Mammary epithelial cell (primary cell): ENCODE measurements at places on chromosomes 4 and X. TPM values are rescaled to one million over a fixed set of nuclear protein-coding genes. Genes with fewer than 3 reads are reported as not detected.

TLR8 gene
- polyA plus RNA-seq, result not detected

GYG2 gene
- polyA plus RNA-seq, result not detected

MAGEE2 gene
- not detected for polyA plus RNA-seq

DNA sequence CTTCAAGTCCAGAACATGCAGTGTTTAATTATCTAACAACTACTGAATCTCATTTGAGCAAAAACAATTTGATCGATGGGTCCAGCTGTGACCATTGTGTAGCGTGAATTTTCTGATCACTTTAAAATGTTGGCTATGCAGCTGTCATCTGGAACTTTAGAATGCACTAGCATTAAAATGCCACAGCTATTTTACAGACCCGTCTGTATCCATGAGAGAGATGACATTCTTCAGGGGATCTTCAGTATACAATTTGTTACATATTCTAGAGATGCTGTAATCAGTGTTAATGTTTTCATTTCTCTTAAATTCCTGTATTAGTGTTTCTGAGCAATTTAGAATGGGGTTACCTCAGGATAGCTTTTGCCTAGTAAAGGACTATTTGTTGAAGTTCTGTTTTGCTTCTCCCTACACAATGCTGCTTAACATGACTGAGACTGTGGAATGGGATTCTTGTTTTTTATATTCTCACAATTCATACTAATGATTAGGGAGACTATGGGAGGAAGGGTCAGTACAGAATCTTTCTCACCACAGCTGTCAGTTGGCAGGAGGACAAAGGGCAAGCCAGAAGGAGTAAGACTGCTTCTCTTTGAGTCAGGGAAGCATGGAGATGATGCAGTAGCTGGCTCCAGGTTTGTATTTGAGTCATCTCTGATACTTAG is 13.2 kb upstream of the CTSO start:
- no peak for DNase-seq

DNA sequence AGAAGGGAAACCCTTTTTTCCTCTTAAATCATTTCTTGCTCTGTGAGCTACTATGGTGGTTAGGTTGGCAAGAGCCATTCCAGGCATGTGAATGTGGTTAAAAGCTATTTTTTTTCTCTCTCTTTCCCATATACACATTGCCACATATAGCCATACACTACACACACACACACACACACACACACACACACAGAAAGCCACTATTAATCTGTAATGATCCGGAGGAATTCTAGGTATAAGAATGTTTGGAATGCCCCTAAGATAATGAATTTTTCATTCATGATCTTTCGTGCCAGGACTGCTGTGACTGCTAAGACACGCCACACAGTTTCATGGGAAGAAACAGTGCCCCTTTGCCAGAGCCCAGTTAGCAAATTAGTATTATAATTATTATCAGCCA is 21.8 kb upstream of the TLL1 start:
- DNase-seq, result no peak

GRCh38 chr4:102665527-102665926 is 95.2 kb downstream of the MANBA start:
- DNase-seq, result peak; percentile 93

GRCh38 chr4:74544655-74545361 is 99.9 kb downstream of the AREG start:
- DNase-seq, result no peak

DNA sequence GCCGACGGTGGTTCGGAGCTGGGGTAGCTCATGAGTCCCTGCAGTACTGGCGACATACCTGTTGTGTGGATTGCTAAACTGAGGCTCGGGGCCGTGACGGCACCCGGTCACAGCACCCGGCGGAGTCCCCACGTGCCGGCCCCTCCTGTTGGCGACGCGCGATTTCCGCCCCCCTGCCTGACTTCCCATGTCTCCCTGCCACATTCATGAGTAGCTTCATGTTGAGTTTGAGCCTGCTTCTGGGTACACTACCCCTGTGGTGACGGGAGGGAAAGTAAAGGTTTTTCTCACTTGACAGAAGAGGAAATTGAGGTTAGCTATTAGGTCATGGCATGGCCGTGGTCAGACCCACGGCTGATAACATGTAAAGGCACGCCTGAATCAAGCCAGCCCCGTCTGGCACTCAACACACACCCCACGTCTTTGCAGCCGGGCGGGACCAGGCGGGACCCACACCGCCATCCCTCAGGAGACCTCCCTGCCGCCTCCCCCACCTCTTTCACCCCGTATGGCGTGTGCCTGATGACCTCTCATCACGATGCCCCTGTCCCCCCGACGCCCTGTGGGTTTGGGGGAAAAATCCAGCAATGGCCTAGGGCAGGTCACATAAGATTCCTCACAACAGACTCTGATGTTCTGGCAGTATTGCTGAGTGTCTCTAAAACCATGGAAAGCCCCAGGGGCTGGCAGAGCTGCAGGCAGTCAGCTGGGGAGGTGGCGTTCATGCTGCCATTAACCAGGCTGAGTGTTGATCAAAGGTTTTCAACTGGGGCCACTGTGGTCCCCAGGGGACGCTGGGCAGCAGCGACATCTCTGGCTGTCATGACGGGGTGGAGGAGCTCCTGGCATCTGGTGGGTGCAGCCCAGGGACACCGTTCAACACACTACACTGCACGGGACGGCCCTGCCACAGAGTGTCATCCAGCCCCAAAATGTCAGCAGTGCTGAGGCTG is 29.2 kb downstream of the P2RY8 start:
- DNase-seq, result peak; percentile 15

GRCh38 chr4:40681600-40681999 is 51.9 kb upstream of the RBM47 start:
- DNase-seq, result no peak

ARAP2 gene
- polyA plus RNA-seq, result 2.8 TPM

DNA sequence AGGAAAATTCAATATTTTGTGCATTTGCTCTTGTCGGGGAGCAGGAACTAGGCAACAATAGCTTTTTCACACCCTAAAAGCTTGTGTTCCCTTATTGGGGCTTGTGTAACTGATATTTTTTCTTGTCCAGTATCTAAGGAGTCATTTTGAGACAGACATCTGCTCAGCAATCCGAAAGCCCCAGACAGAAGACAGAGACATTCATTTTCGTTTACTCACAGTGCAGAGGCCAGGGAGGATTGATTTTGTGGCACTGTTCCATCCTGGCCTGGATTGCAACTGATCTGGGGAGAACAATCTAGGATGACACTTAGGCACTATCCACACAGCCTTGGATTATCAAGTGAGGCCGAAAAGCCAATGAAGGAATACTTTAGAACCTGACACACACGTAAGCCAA is 27.4 kb upstream of the PLAC1 start:
- DNase-seq, result no peak

DNA sequence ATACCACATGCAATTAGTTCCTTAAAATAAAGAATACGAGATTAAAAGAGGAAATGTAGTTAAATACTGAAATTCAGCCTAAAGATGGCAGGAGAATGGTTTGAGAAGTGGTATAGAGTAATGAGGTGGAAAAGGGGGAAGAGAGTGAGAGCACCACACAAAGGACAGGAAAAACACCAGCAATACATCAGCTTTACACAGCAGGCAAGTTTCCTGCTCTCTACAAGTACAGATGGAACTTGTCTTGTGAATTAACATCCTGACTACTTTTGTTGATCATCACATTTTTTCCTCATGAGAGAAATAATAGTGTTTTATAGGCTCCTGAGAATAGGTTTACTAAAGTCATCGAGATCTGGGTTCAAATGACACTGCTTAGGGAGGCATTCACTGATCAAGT is 2.9 kb upstream of the UNC5C start:
- no peak for DNase-seq
